ENCODE measurements at places on chromosomes 16 and 17.

GRCh38 chr17:46273541-46274236, 21.2 kb upstream of the LRRC37A start:
- DNase-seq, result no peak

- DNase-seq, result no peak
Observed at GRCh38 chr17:41178341-41178740, 320 bp upstream of the KRTAP4-2 start.

GRCh38 chr16:457732-458400, 32.4 kb downstream of the RAB11FIP3 start:
- no peak for DNase-seq

- no peak for DNase-seq
Observed at GRCh38 chr17:35797918-35798317, 2.5 kb upstream of the MMP28 start.

DNA sequence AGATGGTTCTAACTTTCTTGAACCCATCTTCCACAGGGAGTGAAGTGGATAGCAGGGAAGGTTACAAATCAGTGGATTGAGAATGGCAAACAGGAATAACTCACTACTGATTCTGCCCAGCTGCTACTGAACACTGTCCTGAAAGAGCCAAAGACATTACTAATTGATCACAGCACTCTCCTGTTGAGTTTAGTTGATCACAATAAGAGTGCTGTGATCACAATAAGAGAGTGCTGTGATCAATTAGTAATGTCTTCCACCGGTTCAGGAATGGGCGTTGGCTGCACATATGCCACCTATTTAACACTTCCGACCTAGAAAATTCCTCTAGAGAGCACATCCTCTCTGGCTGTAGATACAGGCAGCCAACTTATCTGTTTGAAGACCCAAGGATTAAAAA, 11.4 kb downstream of the CFAP97D1 start:
- no peak for DNase-seq

DNA sequence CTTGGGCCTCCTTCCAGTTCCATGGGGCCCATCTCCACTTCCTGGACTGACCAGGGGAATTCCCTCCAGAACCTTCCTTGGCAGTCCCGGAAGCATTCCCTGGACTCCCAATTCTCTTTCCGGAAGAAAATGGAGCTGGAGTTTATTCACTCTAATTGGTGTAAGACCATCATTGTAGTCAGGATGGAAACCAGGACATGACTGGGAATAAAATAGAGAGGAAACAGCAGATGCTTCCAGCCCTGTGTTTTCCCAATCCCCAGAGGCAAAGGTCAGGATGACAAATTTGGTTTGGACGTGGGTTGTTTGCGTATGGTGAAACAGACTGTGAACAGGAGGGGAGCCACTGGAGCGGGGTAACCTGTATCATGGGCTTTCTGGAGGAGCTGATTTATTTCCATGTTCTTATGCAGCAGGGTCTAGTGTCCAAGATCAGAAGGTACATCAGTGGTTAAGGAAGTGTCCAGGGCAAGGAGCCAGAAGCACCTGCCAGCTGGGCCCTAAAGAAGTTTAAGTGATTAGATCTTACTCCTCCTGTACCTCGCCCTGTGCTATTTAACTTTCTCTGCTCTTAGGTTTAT, 8.5 kb upstream of the LONP2 start:
- DNase-seq, result no peak

- DNase-seq, result no peak
Observed at GRCh38 chr17:27446569-27447301, 9.5 kb upstream of the KSR1 start.

DNA sequence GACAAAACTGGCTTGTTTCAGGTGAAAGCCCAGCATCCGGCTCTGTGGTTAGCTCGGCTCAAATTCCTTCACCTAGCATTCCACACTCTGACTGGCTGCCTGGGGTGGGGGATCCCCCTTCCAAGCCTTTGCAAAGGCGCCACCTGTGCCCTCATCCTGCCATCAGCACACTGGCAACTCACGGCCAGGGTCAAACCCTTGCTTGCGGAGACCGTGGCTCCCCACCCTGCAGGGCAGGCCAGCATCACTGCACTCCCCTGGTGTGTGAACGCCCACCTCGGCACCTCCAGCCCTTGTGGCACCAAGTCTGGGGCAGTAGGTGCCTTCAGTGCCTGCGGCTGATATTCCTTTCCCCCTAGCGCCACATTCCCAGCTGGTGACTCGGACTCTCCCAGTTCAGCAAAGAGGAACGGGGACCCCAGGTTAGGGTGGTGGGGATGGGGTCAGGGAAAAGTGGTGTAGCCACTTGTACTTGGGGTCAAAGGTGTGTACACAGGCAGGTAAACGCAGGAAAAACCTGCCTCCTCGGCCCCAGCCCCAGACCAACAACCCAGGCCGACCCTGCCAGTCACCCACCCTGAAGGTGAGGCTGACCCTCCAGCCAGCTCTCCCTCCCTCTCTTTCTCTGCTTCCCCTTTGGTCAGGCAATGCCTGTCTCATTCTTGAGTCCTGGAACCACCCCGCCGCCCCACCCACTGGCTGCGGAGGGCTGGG, 1.1 kb downstream of the FLII start:
- no peak for DNase-seq

DNA sequence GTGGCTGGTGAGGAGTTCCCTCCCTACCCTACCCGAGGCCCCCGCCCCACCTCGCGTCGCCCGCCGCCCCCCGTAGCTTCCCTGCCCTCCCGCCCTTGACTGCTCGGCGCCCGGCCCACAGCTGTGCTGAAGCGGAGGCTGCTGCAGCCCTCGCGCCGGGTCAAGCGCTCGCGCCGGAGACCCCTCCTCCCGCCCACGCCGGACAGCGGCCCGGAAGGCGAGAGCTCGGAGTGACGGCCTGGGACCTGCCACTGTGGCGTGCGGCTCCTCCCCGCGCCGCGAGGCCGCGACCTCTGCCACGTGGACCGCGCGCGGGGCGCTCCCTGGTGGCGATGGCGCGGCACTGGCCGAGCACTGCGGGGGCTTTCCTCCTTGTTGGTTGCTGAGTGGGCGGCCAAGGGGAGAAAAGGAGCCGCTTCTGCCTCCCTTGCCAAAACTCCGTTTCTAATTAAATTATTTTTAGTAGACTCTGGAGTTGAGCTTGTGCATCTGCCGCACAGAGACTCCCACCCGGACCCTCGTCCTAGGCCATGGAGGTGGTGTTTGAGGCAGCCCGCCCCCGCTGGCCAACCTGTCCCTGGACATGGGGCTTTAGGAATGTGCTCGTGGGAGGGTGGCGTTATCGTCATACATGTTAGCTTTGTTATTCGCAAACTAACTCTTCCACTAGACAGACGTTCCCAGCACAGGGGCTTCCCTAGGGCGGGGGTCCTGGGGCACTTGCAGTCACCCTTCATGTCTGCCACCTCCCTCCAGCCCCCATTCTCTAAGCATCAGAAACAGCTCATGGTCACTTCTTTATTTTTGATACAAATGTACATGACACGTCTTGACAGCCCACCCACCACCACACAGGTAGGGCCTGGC, 4.4 kb downstream of the TP53I13 start:
- no peak for DNase-seq

DNA sequence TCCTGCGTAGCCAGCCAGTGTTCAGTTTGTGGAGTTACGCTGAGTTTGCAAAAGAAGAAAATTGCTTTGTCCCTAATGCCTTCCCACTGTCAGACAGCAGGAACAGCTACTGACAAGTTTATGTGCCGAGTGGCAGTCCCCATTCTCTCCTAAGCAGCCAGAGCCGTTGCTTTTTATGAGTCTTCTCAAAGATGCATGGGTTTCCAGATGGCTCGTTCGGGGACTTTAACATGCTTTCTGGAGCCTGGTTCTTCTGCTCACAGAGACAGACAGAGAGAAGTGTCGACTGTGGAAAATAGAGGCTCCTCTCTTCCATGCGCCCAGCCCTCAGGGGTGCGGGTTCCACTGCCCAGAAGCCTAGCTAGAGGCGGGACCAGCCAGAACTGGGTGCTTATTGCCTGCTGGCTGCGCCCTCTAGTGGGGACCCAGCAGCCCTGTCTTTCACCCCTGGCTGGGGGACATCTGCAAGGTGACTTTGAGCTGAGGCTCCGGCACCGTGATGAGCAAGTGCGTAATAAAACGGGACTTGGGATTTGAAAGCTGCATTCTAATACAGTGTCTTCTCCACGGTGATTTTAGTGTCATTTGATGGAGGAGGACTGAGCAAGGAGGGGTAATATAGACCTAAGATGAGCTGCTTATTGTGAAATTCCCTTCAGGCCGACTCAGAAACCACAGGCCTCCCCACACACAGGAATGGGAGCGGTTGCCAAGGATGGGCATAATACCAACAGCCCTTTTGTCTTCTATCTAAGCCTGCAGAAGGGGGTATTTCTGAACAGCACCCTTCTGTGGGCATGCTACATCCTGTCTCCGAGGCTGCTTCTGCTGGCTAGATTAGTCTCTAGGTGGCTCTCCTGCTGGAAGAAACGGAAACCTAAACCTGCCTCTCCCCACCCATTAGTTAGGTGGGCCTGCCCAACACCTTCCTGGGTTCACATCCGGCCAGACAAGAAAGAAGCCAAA, 73.1 kb downstream of the CCDC182 start:
- DNase-seq, result peak; percentile 31

- peak; percentile 79 for DNase-seq
Observed at GRCh38 chr17:2814481-2815341, 18.5 kb downstream of the RAP1GAP2 start.

GRCh38 chr17:40104594-40105486, 4.5 kb upstream of the NR1D1 start:
- no peak for DNase-seq

DNA sequence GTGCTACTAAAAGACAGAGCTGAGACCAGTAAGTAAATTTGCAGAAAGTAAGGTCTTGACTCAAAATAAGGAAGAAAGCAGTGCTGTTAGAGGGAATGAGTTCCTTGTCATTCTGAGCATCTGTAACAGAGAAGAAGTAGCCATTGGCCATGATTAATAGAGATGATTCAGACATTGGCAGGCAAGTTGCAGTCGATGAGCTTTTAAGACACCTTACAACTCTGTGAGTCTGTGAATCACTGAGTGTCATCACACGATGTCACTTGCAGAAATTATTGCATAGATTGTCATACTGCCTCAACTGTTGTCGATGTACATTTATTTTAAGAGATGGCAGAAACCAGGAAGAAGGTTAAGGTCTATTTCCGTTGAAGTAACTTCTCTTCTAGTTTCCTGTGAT, 201.1 kb upstream of the CDH13 start:
- DNase-seq, result no peak

Data from stimulated activated CD4-positive, alpha-beta T cell treated with anti-CD3 and anti-CD28 coated beads, Interleukin-12 subunit alpha, Interleukin-12 subunit beta, amount 100 ng/mL, for 24 hours (primary cell).